Activated naive CD4-positive, alpha-beta T cell treated with anti-CD3 and anti-CD28 coated beads for 36 hours (primary cell): ENCODE measurements at places on chromosomes 7 and 10. TPM values are rescaled to one million over a fixed set of nuclear protein-coding genes. Genes with fewer than 3 reads are reported as not detected.

DNA sequence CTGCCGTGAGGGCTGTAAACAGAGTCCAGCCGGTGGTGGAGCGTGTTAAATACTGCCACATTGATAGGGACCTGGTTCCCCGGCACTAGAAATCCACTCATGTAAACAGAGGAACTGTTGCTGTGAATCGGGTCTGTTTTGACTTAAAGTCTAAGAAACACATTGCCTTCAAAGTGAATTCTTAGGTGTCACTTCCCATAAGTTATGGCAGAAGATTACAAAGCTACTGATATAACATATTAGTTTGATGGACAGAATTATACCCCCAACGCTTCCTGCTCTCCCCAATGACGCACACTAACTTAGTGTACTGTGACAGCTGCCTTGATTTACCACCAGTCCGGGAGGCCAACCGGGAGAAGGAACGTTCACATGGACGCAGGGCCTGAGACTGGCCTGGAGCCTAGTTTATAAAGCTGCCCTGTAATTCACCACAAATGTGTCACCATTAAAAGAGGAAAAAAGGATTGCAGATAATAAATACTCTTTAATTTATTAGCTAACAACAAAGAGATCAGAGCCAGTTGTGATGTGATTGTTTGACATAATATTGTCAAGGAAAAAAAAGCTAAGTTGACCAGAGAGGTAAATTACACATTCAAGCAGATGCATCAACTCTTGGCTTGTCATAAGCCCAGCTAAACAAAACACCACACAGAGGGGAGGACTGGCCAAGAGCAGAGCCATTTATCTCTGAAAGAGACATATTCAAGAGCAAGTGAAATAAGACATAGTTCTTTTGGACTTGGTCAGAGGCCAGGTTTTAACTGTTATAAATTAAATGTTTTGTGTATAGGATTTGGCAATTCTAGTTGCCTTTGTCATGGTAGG, 820.6 kb downstream of the LRMDA start:
- no peak for DNase-seq

GRCh38 chr10:57880446-57881227, 387.1 kb downstream of the IPMK start:
- no peak for DNase-seq

DNA sequence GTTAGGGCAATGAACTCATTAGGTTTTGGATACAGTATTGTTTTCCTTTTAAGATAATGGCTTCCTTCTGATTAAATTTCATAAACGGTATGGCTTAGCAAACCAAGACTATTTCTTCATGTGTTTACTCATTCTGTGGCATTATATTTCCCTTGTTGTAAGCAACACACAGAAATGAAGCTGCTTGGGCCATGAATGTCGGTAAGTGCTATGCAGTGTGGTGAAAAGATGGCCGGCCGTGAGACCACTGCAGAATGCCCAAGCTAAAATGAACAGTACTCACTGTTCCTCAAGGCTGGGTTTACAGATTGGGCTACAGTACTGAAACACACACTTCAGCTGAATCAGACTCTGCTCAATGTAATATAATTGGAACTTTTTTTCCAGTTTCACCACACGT, 8.1 kb downstream of the APBB1IP start:
- no peak for DNase-seq

DNA sequence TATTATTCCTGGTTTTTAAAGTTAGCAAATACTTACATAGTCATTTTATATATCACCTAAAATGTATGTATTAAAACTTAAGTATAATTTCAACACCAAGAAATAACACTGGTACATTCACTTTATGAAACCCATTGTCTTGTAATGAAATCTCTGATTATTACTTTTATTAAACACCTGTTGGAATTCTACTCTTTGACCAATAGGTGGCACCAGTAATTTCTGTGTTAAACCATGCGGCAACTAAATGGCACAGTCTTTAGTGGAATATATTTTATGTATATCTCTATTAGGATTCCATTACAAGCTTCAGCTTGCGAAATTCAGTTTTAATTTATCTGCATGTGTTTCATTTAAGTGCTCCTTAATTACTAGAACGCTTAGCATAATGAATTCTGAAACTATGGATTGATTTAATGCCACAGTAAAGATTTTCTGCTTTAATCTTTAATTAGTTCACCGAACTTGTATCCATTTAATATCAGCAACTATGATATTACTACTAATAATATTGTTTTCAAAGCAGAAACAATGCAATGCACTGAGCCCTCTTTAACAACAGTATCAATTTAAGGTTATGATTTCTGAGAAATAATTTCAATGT, 181.3 kb downstream of the MAGI2 start:
- no peak for DNase-seq

RBM17 gene
- 162 TPM for total RNA-seq

HOXA9 gene
- total RNA-seq = not detected
